NCI-H510A treated with DMSO at 0.1 percent for 48 hours (cell line): ENCODE measurements at places on chromosomes 2 and 18.
A peak's percentile ranks its signal among the peaks of the same experiment; 100 is the strongest.

GRCh38 chr18:57930476-57930875, 113.5 kb upstream of the NEDD4L start:
- DNase-seq = peak; percentile 77

DNA sequence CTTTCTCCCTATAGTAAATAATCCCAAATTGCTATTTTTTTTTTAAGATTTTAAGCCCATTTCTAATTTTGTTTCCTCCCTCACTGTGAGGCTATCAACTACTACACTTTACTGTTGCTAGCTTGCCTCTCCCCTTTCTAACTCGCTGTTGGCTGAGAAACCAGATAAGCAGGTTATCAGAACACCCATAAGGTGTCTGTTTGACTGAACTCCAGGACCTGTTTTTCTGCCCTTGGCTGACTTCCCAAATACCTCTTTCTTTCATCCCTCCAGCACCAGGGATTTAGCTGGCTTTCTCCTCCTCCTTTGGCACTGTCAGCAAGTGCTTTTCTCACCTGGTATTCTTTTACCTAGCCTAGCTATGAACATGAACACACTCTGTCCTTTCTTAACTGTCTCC, 11.1 kb downstream of the TRAK2 start:
- DNase-seq = peak; percentile 30

- no peak for DNase-seq
Measured at GRCh38 chr18:53789376-53790247, 434.9 kb downstream of the MBD2 start.

DNA sequence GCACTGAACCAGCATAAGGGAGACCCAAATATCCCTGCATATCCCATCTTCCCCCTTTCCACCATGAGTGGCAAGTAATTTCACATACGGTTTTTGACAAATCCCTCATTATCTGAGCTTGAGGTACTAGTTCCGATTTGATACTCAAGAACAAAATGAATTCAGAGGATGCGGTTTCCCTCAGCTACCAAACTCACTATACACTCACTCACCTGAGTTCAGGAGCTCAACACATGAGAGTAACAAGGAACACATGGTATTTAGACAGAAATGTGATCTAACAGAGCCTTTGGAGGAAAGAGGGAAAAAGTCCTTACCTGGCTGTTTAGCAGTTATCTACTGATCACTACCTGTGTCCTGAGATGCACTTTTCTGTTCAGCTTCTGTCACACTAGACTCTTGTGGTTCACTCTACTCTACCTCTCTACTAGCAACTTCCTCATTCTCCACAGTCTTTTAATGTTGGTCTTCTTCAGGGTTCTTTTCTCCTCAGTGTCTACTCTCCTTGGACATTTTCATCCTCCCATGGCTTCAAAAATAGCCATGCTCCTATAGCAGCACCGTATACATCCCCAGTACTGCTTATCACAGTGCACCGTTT, 25.1 kb downstream of the ASXL2 start:
- DNase-seq = no peak

- DNase-seq = no peak
Measured at GRCh38 chr2:52881606-52882005, 886.0 kb upstream of the CHAC2 start.

DNA sequence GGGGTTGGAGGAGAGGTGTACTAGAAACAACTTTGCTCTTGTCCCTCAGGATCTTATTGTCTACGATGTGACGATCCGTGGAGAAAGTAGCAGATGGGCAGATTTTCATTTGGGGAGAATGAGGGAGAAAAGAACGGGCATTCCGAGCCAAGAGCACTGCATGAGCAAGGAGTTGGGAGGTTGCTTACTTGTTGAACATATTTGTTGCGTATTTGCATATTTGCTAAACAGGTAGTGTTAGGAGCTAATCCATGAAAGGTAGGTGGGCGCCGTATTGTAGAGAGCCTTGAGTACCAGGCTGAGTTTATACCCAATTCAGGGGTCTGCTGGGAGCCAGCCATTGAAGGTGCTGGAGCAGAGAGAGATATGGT, 490 bp downstream of the BCS1L start:
- no peak for DNase-seq

GRCh38 chr2:240426845-240427721, 8.4 kb upstream of the GPC1 start:
- no peak for DNase-seq

GRCh38 chr2:95327861-95328260, 30.7 kb downstream of the KCNIP3 start:
- DNase-seq = no peak
